Stimulated activated CD4-positive, alpha-beta T cell treated with anti-CD3 and anti-CD28 coated beads, Interleukin-1b, Interleukin-23, amount 100 ng/mL, for 1 hour (primary cell): ENCODE measurements at places on chromosomes 1 and 21.

DNA sequence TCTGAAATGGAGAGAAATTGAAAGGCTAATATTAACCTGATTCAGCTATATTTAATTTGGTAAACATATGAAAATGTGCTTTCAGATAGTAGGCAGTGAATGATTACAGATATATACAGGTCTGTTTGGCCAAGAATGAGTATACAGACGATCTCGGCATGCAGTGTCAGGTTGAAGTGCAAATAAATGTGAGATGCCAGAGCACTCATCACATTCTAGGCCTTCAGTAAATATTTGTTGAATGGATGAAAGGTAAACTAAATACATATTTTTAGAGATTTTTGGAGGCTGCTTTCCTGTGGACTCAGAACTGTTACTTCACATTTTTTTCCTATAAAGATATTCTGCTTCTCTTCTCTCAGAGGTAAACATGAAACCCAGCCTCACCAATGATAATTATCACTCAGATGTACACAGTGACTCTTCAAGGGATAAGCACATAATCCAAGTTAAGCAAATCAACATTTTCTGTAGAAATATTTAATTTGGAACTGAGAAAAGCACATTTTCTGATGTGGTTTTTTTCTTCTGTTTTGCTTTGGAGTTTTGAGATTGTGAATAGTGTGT is 702.9 kb downstream of the BRINP3 start:
- no peak for DNase-seq

DNA sequence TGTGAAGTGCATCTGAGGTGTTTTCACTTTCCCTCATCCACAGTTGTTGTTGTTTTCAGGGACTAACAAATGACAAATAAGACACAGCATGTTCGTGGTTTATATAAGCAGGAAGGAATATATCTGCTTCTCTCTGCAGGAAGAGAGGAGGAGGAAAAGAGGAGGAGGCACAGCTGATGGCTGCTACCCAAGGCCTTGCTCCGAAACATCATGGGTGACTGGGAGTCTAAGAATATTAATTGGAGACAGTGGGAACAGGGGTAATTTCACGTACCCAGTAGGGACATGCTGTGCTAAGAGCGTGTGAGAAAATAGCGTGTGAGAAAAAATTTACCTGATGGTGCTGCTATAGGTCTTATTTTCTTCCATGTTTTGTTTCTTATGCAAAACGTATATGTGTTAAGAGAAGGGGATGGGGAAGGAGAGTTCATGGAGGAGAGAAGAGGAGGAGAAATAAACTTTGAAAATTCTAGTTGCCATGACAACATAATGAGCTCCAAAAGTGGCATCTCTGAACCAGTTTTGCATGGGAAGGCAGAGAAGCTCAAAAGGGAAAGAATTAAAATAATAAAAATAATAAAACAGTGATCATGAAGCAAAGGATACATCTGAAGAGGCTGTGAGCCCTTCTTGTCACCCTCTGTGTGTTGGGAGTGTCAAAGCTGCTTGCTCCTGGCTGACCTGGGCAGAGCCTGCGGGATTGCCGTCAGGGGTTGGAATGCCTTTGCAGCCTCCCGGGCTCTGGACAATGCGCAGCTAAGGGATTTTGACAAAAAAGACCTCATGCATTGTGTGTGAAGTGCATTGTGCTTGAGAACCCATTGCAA is 192.0 kb downstream of the CACNA1E start:
- no peak for DNase-seq

DNA sequence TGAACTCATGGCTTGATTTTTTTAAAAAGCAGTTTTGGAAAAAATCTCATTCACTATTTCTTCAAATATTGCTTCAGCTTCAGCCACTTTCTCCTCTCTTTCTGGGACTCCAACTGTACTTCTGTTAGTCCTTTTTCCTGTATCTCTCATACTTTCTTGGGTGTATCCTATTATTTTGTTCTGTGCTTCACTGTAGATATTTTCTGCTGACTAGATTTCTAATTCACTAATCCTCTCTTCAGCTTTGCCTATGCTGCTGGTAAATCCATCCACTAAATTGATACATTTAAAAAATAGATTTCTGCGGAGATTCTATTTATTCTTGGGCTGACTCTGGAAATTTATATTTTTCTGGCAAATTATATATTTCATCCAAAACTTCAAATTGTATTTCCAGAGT is 4.9 kb upstream of the KCNE2 start:
- DNase-seq, result no peak

- DNase-seq, result no peak
Observed at GRCh38 chr1:205012391-205013140, 30.4 kb upstream of the CNTN2 start.

- no peak for DNase-seq
Observed at GRCh38 chr21:44630440-44630839, 3.5 kb downstream of the KRTAP10-9 start.

GRCh38 chr1:36919491-36920145 is 114.7 kb downstream of the GRIK3 start:
- no peak for DNase-seq

GRCh38 chr1:172254521-172255222 is 165.8 kb upstream of the C1orf105 start:
- no peak for DNase-seq

- DNase-seq, result no peak
Observed at GRCh38 chr1:193633991-193634390, 447.6 kb upstream of the B3GALT2 start.

DNA sequence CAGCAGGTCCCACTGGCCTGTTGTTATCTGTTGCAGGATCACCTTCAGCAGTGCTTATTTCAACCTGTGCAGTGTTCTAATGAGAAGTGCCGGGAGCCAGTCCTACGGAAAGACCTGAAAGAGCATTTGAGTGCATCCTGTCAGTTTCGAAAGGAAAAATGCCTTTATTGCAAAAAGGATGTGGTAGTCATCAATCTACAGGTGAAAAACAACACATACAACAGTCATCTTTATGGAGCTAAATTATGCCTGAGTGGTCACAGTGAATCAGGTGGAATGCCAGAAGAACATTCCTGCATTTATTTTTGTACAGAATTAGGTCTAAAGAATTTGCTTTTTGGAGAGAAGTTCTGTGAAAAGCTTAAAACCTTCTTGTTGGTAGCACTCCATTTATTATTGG is 33.2 kb downstream of the TRAF5 start:
- DNase-seq, result no peak

DNA sequence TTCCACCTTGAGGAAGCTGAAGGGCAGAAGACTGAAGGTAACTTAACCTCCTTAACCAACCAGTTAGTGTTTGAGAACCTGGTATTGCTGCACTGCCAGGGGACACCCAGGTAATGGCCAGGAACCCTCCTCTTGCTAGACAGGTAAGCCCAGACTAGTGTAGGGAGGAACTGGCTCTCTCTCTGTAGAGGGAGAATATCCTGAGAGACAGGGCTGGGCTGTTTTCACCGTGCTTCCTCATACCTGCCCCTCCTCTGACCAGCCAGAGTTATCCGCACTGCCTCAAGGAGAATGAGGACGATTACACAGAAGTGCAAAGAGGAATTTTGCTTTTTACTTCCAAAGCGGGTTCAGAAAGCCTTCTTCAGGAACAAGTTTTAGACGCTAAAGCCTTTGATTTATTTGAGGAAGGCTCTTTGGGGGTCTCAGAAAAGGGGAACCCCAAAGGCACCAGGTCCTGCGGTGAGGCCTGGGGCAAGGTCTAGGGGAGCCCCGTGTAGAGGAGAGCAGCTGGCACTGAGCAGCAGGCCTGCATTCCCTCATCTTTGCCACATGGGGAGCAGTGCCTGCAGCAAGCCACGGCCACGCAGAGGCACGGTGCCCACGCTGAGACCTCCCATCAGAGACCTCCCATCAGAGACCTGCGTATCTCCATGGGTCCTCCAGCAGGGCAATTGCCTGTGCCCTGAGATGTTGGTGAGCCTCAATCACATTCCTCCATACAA is 13.5 kb downstream of the GNG4 start:
- DNase-seq, result no peak

- no peak for DNase-seq
Observed at GRCh38 chr1:86150553-86151055, 6.0 kb downstream of the COL24A1 start.

GRCh38 chr1:164785841-164786534 is 227.0 kb downstream of the PBX1 start:
- no peak for DNase-seq

- DNase-seq, result no peak
Observed at GRCh38 chr1:206550446-206550845, 43.1 kb downstream of the RASSF5 start.

GRCh38 chr1:43786960-43787359 is 79.6 kb downstream of the ST3GAL3 start:
- DNase-seq, result no peak

GRCh38 chr1:205925736-205926135 is 17.5 kb downstream of the SLC26A9 start:
- no peak for DNase-seq

GRCh38 chr1:47325528-47325927 is 8.1 kb upstream of the CMPK1 start:
- no peak for DNase-seq

DNA sequence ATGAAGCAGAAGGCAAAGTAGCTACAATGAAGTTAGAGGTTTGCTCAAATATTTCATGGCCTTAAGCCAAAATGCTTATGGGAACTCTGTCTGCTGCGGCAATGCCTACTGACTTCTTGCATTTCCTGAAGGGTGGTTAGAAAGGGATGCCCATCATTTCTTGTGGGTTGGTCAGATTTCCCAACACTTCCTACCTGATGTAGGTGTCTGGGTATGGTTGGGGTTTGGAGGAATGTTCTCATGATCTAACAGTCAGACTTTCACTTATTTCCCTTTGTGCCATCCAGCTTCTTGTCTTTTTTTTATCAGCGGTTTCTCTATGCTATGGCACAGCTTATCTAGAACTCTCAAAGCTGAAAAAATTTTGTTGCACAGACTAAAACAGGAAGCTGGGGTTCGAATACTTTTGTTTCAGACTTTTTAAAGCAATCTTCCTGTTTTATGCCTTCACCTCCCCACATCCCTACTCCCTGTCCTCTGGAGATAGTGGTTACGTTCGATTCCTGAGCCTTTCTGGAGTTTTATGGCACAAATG is 307.7 kb downstream of the USP25 start:
- no peak for DNase-seq

DNA sequence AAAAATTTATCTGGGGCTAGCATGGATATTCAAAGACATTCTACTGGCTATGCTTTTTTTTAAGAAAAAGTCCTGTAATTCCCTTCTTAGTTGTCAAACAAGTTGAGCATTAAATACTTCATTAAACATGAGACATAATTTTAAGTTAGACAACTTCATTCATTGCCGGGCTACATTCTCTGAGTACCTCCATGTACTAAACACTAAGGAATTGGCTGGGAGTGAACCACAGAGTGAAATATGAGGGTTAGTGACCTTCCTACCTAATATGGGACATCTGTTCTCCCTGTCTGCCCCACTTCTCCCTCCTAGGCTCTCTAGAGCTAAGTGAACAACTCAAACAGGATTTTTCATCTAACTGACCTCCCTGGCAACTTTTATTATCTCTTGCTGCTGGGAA is 370.4 kb downstream of the VAV3 start:
- no peak for DNase-seq

- no peak for DNase-seq
Observed at GRCh38 chr1:107315652-107316051, 174.8 kb downstream of the NTNG1 start.

- no peak for DNase-seq
Observed at GRCh38 chr1:108182959-108183700, 17.0 kb downstream of the SLC25A24 start.

GRCh38 chr1:226584164-226584563 is 35.6 kb downstream of the STUM start:
- DNase-seq, result no peak

- DNase-seq, result no peak
Observed at GRCh38 chr1:76835203-76835602, 32.1 kb upstream of the ST6GALNAC5 start.

GRCh38 chr1:96329121-96329520 is 392.5 kb upstream of the PTBP2 start:
- no peak for DNase-seq
